ENCODE measurements at places on chromosomes 1 and 21.

- DNase-seq = no peak
These were observed 40.5 kb downstream of the TRIT1 start for GRCh38 chr1:39842836-39843235.

GRCh38 chr1:95793893-95794292 is 559.9 kb downstream of the RWDD3 start:
- DNase-seq = no peak

- DNase-seq = no peak
These were observed 3.4 kb downstream of the DCST1 start for GRCh38 chr1:155037043-155037442.

GRCh38 chr1:204257446-204257845 is 43.7 kb upstream of the GOLT1A start:
- peak; percentile 61 for DNase-seq

DNA sequence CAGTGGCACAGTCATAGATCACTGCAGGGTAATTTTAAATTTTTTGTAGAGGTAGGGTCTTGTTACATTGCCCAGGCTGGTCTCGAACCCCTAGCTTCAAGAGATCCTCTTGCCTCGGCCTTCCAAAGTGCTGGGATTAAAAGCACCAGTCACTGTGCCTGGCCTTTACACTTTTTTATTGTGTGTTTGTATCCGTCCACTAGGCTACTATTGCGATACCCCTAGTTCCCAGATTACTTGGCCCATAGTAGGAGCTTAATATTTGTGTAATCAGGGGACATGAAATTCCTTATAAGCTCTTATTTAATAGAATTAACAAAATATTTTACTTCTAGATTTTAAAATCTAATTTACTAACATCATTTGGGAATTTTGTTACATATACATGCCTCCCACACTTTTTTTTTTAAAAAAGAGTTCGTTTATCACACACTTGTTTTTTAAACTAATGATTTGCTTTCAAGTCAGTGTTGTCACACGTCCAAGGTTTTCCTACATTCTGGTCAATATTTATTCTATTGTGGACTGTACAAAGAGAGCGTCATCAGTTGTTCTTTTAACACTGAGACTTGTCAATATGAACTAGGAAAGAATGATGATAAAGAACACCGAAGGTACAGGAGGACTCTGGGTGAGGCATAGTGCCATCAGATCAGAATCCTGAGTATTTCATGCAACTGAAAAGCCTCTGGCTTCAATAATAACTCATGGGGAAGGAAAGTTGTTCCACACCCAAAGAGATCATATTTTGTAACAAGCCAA is 63.7 kb downstream of the LEPR start:
- no peak for DNase-seq

GRCh38 chr1:2533365-2533764 is 3.3 kb upstream of the HES5 start:
- DNase-seq = no peak

GRCh38 chr1:47834326-47834725 is 162.9 kb downstream of the TRABD2B start:
- DNase-seq = no peak

DNA sequence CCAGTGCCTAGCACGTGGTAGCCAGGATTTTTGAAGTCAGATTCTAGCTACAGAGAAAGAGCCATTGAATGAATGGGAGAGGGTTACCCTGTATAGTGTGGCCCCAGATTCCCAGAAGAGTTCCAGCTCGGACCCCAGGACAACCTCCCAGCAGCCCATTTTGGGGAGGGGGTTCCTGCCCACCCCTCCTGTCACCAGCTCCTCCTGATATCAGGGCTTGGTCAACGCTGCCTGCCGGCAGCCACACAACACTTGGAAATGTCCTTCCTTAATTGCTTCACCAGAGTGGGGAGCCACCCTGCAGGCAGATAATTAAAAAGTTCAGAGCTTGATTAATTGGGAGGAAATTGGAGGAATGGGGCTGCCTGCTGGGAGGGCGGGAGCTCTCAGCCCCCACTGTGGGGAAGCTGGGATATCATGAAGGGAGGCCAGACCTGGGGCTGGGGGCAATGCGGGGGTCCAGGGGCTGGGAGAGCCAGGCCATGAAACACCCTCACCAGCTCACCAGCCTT is 120.5 kb downstream of the LACTBL1 start:
- no peak for DNase-seq

GRCh38 chr1:248751142-248751541 is 4.4 kb downstream of the LYPD8 start:
- no peak for DNase-seq

DNA sequence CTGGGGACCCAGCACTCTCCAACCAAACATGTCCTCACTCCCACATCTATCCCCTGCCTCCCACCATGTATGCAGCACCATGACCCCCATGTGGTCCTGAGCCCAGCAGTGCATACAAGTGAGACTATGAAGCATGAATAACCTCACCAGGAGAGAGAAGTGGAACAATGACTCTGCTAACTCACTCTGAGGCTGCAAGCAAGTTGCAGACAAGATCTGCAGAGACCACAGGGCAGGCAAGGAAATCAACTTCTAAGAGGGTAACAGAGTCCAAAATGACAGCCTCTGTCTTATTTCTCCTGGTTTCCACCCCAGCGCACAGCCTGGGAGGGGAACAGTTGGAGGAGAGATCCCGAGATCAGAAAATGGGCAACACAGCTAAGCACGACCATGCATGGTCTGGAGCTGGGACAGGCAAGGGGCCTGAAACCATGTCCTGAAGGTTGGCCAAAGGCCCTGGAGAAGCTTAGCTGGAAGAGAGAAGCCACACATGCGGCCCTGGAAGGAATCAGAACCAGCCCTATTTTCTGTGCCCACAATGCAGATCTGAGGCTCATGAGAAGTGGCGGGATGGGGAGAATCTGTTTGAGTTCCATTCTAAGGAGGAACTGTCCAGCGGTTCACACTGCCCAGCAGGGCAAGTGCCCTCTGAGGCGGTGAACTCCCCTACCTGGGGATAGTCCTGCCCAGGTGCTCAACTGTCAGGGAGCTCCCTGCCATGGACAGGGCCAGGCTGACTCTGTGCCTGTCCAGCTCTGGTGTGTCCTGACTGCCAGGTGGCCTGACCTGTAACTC is 12.5 kb upstream of the REN start:
- DNase-seq = no peak

GRCh38 chr1:241270016-241270415 is 87.0 kb downstream of the RGS7 start:
- DNase-seq = no peak

- no peak for DNase-seq
These were observed 52.7 kb downstream of the GLUL start for GRCh38 chr1:182338806-182339370.

DNA sequence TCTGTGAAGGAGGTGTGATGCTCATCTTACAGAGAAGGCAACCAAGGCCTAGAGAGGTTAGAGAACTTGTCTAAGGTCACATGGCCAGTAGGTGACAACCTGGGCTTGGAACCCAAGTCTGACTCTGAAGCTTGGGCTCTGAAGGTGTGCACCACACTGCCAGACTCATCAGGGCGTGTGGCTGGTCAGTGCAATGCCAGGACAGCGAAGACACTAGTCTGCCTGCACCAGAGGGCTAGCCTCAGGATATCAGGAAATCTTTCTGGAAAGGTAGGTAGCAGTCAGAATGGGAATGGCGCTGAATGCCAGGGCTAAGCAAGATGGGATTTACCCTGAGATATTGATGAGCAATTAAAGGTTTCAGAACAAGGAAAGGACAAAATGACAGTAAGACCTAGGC is 34.9 kb downstream of the ELK4 start:
- DNase-seq = no peak

DNA sequence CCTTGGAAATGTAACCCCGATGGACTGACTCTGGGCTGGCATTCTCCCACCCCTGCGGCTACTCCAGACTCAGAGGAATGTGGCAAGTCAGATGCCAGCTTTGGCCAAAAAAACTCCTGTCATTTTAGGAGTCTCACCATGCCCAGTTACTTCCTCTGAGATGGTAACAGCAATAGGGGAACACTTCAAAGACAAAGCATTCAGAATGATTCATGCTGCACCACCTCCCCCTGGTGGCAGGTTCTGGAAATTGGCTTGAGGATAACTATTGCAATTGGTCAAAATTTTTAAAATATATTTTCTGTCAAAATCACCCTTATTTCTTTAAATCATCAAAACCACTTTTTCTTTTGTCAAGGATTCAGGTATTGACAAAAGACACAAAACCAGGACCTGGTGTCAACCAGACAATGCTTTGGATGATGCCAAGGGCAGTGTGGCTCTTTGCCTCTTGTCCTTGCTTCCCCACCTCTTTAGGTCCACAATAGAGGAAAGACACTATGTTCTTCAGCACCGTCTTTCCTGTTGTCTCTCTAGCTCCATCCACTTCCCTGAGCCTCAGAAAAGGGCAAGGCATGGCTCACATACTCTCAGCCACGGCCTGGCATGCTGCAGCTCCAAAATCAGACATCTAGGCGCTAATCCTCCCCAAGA is 9.9 kb upstream of the CDCA8 start:
- DNase-seq = peak; percentile 86

DNA sequence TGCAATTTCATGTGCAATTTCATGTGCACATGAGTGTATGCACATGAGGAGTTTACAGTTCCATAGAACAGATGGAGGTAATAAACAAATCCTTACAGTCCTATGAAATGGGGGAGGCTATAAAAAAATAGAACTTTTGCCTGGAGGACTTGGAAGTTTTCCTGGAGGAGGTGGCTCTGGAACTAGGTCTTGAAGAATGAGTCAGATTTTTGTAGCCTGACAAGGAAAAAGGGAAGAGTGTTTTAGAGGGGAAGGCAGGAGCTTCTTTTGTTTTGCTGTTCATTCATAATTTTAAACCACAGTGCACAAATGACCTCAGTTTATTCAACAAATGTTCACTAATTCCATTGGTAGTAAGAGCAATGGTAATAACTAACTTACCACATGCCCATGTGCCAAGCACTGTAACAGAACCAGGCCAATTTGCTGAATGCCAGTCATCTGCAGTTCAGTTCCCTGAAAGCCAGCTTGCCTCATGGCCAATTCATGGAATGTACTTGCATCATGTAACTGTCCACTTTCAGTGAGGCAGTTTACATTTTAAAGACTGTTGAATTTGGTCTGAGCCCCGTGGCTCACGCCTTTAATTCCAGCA is 2.7 kb downstream of the DIO1 start:
- DNase-seq = no peak

DNA sequence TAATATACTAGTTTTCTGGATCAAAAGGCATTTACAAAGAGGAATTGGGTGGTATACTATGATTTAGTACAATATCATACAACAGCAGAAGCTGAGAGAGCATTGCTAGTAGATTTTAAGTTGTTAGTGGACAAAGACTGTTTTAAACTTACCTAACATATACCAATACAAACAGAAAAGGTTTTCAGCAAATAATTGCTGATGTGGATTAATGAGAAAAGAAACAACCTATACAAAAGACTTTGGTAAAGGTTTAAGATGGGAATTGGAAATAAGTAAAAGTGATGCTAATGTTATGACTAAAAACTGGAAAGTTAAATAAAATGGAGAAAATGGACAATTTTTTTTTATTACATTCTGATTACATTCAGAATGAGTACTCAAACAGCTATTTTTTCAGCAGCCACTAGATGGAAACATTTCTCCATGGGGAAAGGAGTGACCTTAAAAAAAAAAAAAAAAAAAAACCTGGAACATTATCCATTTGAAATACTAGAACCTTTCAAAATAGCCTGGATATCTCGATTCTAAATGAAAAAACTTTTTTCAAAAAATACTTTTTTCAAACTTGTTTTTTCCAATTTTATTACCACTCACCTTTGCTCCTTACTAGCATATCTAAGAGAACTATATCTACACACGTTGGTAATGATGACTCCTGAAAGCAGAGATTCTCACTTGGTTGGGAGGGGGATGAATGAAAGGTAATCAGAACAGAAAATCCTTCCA is 55.4 kb downstream of the EPRS1 start:
- no peak for DNase-seq

DNA sequence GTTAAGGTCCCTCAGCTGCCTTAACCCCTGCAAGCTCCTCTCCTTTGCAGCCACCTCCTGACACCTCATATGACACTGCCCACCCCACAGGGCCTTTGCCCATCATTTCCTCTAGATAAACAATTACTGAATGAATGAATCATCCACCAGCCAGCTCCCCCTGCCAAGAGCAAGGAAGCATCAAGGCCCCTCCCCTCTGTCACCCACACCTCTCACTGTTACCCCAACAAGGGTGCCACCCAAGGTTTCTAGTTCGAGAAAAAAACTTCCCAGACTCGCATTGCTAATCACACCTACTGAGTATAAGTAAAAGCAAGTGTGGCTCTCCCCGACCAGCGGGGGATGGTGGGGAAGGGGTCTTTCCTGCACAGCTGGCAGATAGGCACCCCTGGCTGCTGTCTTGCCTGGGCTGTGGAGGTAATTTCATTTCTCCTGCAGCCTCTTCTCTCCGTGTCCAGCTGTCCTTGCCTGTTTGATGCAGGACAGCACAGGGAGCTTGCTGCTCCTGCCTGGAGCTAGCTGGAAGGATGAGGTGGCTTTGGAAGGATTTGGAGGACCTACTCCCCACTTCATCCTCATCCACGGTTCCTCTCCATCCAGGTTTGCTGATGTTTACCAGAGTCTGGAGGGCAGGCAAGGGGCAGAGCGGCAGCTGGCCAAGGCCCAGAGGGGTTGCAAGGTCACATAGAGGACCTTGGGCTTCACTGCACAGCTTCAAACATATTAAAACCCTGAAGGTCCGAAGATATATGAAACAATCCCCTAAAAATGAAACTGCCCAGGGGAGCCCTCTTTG is 33.1 kb upstream of the LBR start:
- DNase-seq = no peak

- no peak for DNase-seq
These were observed 37.7 kb upstream of the BCL10 start for GRCh38 chr1:85313888-85314696.

DNA sequence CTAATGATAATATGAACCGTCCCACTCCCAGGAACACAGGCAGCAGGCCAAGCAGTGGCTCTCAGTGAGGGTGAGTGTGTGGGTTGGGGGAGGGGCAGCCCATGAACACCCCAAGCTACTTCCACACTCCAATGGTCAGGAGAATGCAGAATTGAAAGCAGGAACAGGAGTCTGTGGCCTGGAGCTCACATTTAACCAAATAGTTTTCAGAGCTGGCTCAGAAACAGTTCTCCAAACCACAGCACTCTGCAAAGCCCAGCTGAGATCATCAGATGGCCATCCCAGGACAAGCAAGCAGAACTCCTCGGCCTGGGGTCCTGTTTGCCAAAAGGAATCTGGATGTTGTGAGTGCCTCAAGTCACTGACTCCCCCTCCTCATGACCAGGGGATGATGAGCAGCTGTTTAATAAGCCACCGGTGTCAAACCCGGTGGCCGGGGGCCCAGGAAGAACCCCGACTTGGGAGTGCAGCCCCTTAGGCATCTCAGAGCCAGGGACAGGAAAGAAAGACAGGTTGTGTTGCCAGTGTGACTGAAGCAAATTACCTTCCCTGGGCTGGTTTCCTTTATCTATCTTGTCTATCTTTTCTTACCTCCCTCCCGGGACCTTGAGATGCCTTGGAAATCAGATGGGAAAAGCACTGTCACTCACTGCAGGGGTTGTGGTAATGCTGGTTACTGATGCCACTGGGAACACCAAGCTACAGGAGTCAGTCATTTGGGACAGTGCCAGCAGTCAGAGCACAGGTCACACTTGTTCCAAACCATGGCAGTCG is 20.4 kb downstream of the DEGS1 start:
- peak; percentile 20 for DNase-seq

GRCh38 chr1:119310301-119310700 is 58.3 kb upstream of the HAO2 start:
- DNase-seq = no peak

Measured in posterior cingulate gyrus (tissue), 11 donors.